Central memory CD8-positive, alpha-beta T cell (primary cell): ENCODE measurements at places on chromosomes 5 and 9.

- DNase-seq, result no peak
- no peak overlapping the region for H3K4me3 ChIP-seq
- peaks cover 8% of the 10 kb centered on the region for H3K4me1 ChIP-seq
- peaks cover 8% of the 10 kb centered on the region for H3K27me3 ChIP-seq
- H3K36me3 ChIP-seq, result no peaks in the 10 kb centered on the region
Observed at GRCh38 chr5:96562614-96563013, 99.6 kb upstream of the CAST start.

GRCh38 chr5:138366632-138367382 is 14.3 kb downstream of the KDM3B start:
- no peak overlapping the region for H3K4me3 ChIP-seq
- peaks cover 5% of the 10 kb centered on the region for H3K36me3 ChIP-seq
- peaks cover 39% of the 10 kb centered on the region for H3K4me1 ChIP-seq
- no peak for DNase-seq
- H3K27me3 ChIP-seq, result no peaks in the 10 kb centered on the region
- H3K27ac ChIP-seq, result peak overlapping the region; percentile 30

DNA sequence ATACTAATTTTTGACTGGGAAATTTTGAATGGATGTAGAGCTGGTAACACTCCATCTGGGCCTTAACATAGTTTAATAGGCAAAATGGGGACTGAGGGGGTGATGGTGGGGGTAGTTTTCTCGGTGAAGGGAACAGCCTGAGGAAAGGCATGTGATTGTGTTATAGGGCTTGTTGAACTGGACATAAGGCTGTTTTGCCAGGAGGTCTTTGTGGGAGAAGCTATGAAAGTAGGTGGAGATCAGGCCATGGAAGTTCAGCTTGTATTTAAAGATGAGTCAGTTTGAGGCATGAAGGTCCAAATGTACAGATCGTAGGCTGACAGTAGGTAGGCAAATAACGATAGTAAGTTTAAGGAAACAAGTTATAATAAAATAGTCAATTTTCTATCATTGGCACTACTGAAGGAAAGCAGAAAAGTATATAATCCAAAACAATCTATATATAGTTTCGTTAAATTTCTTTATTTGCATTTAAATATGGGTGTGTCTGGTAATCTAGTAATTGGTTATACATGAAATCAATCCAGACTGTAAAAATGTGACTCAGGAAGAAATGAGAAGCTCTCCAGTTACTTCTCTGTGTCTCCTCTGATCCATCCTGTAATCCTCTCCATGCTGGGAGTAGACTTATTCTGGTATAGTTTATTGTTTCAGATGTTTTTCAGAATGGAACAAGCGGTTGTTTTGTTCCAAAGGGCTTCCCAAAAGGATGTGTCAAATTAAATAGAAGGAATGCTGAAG is 2.8 kb downstream of the CSNK1G3 start:
- H3K4me3 ChIP-seq, result peak overlapping the region; percentile 1
- H3K36me3 ChIP-seq, result peaks cover 16% of the 10 kb centered on the region
- H3K4me1 ChIP-seq, result peaks cover 67% of the 10 kb centered on the region
- H3K27ac ChIP-seq, result peak overlapping the region; percentile 70
- H3K27me3 ChIP-seq, result no peaks in the 10 kb centered on the region

DNA sequence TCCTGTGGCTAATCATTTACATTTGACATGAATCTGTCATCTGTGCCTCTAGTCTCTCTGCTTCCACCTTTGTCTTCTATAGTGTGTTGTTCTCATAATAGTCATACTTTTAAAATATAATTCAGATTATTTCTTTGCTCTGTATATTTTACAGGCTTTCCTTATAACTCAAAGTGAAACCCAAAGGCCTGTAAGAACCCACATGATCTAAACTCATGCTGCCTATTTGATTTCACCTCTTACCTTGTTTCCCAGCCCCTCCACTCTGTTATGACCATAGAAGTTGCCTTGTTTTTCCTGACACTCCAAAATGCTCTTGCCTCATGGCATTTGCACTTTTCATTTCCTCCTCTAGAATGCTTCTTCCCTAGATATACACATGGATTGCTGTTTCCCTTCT is 74.2 kb downstream of the COMMD10 start:
- H3K4me3 ChIP-seq, result no peak overlapping the region
- H3K4me1 ChIP-seq, result peaks cover 33% of the 10 kb centered on the region

GRCh38 chr5:116237917-116238500 is 153.2 kb downstream of the COMMD10 start:
- no peak for DNase-seq
- H3K27ac ChIP-seq, result no peak overlapping the region
- peaks cover 3% of the 10 kb centered on the region for H3K36me3 ChIP-seq

- no peak for DNase-seq
- peaks cover 34% of the 10 kb centered on the region for H3K36me3 ChIP-seq
- H3K4me1 ChIP-seq, result peaks cover 16% of the 10 kb centered on the region
- no peaks in the 10 kb centered on the region for H3K27me3 ChIP-seq
Observed at GRCh38 chr9:98081477-98082219, 25.1 kb downstream of the NANS start.

- H3K4me1 ChIP-seq, result peaks cover 16% of the 10 kb centered on the region
- peaks cover 6% of the 10 kb centered on the region for H3K36me3 ChIP-seq
- H3K4me3 ChIP-seq, result no peak overlapping the region
- peaks cover 78% of the 10 kb centered on the region for H3K27me3 ChIP-seq
- no peak overlapping the region for H3K27ac ChIP-seq
- no peak for DNase-seq
Observed at GRCh38 chr9:89608641-89609335, 4.0 kb downstream of the GADD45G start.

DNA sequence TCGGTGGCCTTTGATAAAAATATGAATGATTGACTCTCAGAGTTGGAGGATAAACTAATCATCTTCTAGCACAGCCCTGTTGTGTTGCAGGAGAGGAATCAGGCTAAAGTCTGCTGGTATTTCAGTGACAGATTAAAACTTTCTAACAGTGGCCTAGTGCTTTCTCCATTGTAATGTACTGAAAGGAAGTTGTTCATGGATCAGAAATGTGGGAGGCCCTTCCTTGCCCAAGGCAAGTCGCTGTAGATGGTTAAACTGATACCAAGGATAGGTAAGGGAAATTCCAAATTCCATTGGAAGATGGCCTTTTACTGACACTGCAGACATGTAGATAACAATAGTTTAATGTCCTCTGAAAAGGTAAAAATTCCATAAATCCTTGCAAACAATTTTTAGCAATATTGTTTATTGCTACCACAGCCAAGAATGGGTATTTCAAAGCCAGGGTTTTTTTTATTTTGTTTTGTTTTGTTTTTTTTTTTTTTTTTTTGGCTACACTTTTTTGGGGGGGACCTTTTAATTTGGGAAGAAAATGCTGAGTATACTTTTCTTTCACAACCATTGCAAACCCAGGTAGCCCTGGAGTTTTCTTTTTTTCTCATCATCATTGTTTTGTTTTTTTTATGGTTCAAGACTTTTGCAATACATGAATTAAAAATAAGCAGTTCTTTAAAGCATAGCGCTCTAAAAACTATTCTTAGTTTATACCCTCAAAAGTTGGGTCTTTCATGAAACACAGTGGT is 35.5 kb downstream of the WDR36 start:
- no peaks in the 10 kb centered on the region for H3K4me1 ChIP-seq
- peaks cover 30% of the 10 kb centered on the region for H3K36me3 ChIP-seq
- no peak for DNase-seq
- H3K27me3 ChIP-seq, result no peaks in the 10 kb centered on the region
- no peak overlapping the region for H3K27ac ChIP-seq
